ENCODE measurements at places on chromosomes 16 and 17.

DNA sequence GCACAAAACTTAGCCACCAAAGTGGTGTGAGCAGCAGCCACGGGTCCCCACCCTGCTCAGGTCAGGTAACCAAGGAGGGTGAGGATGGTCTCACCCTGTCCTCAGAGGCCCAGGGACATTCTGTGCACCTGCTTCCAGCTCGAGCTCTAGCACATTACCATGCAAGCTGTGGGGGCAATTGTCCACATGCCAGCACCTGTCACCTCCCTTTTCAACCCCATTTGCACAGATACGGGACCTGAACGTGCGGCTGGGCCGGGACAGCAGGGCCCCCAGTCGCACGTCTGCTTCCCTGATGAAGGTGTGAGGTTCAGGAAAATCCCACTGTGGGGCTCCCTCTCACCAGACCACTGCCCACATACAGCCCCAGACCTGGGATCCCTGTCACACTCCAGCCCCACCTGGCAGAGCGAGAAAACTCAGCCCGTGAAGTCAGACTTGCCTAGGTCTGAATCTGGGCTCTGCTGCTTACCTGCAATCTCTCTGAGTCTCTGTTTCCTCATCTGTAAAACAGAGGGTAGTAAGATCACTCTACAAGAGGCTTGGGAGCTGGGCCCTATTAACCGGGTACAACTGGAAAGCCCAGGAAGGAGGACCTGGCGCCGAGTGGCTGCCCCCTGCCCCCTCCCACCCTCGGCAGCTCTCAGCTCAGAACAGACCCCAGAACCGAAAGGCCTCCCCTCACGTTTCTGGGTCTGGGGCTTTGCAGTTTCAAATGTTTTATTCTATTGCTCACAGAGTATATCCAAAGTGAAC is 7.9 kb downstream of the WFIKKN2 start:
- DNase-seq = no peak

DNA sequence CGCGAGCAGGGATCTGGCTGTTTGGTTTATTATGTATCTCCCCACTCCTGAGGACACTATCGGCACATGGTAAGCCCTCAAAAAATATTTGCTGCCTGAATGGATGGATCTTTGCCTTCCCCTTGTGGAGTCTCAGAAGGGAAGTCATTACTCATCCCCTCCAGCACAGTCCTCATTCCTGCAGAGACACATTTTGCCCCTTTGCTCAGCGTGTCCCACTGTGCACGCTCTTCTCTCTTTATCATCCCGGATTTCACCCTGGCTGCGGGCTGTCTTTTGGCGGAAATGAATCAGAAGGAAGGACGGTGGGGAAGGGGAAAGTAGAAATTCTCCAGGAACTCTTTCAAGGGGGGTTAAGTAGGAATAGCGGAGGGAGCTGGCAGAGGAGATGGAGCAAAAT is 125.2 kb upstream of the CDC42EP4 start:
- DNase-seq = no peak

DNA sequence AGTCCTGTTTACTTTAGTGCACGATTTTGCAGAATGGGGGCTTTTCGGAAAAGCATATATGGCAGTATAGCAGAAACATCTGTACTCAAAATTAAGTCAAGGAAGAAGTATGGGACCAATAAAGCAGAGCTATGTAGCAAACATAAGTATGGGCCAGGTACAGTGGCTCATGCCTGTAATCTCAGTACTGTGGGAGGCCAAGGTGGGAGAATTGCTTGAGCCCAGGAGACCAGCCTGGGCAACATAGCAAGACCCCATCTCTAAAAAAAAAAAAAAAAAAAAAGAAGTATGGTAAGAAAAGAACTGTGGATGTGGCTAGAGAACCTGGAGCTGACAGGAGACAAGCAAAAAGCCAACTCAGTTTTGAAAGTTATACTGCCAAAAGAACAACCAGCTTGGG is 36.1 kb downstream of the ZNF652 start:
- DNase-seq = no peak

GRCh38 chr16:79757163-79757562 is 156.6 kb upstream of the MAF start:
- DNase-seq = no peak

DNA sequence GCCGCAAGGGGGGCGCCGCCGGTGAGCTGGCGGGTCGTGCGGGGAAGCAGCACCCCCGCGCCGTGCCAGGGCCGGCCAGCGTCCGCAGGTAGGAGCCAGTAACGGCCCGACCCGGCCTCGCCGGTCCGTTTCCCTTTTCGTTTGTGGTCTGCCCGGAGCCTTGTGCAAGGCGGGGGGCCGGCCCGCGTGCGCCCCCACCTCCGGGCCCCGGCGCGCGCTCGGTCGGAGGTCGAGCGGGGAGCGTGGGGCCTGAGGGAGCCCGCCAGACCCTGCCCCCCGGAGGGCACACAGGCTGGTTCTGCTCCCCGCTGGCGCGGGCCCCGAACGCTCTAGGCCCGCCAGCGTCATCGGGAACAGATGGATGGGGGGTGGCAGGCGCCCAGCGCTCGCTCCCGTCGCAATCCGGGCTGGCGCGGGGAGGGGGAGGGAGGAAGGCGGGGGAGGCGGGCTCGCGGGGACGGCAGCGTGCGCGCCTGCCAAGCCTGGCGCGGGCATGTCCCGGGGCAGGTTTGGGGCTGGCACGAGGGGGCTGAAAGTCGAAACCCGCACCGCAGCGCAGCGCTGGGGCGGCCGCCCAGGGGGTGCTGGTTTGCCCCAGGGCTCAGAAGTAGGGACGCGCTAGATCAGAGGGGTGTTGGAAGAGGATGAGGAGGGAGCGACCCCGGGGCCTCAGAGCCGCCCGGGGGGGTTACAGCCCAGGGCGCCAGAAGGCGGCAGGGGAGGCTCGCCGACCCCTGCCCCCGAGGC is 1.5 kb upstream of the GSE1 start:
- peak; percentile 80 for DNase-seq

DNA sequence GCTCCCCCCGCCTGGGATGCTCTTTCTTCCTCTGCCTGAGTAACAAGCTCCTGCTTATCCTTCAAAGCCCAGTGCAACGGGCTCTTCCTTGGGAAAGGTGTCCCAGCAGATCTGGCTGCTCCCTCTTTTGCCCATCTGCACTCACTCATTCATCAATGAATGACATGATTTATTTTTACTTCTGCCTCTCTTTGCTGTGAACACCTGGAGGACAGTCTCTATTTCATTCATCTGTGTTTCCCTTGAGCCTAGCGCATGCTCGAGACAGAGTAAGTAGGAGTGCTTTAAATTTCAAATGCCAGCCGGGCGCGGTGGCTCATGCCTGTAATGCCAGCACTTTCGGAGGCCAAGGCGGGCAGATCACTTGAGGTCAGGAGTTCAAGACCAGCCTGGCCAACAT is 22.0 kb upstream of the GINS2 start:
- DNase-seq = no peak

GRCh38 chr17:51764387-51764971 is 394.0 kb downstream of the CA10 start:
- DNase-seq = no peak

GRCh38 chr17:76022973-76023899 is 3.9 kb downstream of the EVPL start:
- no peak for DNase-seq

- DNase-seq = peak; percentile 72
Measured at GRCh38 chr17:3888343-3889171, 4.3 kb downstream of the CAMKK1 start.

- no peak for DNase-seq
Measured at GRCh38 chr16:79066561-79066960, 534.0 kb downstream of the MAF start.

DNA sequence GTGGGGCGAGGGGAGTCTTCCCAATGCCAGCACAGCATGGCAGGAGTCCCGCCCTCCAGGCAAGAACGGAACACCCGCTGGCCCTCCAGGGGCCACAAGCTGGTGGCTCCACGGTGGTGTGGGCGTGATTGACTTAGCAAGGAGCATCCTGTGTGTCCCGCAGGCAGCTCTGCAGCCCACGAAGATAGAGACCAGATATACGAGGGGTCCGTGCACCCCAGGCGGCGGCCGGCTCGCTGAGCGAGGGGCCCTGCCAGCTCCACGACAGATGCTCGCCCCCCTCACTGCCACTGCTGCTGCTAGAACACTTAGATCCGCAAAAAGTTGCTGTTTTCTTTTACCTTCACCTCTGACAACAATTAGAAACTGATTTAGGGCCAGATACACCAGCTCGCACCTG is 10.0 kb upstream of the CACNA1H start:
- no peak for DNase-seq

- no peak for DNase-seq
Measured at GRCh38 chr17:31724026-31724425, 135.0 kb downstream of the COPRS start.

Measured in dorsolateral prefrontal cortex (tissue), 122 donors.